NCI-H2107 (cell line): ENCODE measurements at places on chromosomes 3 and 15.

- DNase-seq = no peak
These were observed 8.0 kb upstream of the PAQR9 start for GRCh38 chr3:142971431-142971830.

- no peak for DNase-seq
These were observed 21.7 kb upstream of the LRTM1 start for GRCh38 chr3:54949491-54950044.

- no peak for DNase-seq
These were observed 20.3 kb downstream of the KY start for GRCh38 chr3:134630506-134630905.

DNA sequence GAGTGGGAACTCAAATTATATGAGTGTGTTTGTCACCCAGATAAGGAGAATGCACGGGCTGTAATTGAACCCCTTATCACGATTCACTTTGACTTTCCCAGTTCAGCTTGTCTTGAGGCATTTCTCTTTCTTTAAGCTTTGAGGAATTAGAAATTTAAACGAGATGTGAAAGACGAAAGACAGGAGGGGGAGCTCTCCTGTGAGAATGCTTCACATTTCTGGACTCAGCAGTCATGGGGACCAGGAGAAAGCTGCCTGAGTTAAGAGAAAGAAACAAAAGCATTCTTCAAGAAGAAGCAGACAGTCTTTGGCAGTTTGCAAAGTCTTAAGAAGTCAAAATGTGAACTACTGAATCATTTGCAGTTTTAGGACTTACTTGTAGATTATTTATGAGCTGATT is 205.6 kb downstream of the NECTIN3 start:
- DNase-seq = no peak

DNA sequence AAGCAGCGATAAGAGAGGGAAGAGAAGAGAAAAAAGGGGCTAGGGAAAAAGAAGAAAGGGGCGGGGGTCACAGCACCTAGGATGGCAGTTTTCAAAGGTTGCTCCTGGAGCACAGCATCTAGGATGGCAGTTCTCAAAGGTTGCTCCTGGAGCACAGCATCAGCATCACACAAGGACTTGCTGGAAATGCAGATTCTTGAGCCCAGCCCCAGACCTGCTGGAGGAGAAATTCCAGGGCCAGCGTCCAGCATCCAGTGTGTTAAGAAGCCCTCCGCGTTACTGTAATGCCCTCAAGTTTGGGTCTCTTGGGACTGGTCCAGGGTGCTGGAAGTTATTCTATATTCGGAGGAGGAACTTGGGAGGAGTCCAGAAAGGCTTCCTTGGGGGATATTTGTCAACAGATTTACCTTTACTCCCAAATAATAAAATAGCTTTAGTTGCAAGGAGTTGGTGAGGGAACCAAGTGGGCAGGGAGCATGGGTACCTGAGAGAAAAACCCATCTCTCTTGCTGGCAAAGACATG is 519.4 kb downstream of the SHQ1 start:
- no peak for DNase-seq

GRCh38 chr3:127485396-127486170 is 105.0 kb downstream of the TPRA1 start:
- DNase-seq = no peak

GRCh38 chr3:14699643-14700042 is 24.7 kb downstream of the C3orf20 start:
- DNase-seq = no peak
